Activated T-cell treated with anti-CD3 and anti-CD28 coated beads for 48 hours (primary cell): ENCODE measurements at places on chromosomes 11 and 22.

DNA sequence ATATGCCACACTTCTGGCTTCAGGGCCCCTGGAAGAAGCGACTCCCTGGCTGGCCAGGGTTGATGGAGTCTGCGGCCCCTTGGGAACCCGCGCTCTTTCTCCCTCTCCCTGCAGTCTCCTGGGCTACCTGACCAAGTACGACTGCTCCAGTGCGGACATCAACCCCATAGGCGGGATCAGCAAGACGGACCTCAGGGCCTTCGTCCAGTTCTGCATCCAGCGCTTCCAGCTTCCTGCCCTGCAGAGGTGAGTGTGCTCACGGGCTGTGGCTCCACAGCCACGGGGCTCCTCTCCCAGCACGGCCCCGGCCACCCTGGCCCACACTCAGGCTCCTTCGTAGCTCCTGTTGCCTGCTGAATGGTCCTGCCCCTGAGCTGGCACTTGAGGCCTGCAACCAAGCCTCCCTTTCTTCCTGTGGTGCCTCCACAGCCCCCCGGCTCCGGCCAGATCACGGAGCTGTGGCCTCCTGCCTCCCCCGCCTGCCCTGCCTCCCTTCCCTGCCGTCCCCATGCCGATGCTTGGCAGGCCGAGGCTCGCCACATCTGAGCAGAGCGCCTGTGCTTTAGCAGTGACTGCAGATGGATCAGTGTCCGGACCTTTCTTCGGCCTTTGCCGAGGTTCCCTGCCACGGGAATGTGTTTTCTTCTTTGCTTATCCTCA lies 36.2 kb upstream of the KRTAP5-7 start:
- no peak for DNase-seq

DNA sequence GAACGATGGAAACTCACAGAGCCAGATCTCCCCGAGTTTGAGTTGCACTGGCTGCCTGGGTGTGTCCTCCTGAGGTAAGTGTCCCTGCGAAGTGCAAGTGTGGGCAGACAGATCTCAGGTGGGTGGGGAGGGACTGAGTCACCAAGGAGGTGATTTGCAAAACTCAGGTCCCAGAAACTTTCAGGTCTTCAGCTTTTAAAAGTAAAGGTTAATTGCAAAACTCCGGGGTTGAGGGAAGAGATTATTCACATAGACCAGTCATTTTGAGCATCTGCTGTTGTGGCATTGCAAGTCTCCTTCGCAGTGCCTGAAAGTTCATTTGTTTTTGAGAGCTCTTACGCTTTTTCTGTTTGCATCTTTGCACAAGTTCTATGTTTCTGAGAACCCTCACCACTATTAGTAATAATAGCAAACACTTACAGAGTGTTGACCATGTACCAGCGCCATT lies 7.1 kb downstream of the CD44 start:
- peak; percentile 71 for DNase-seq

DNA sequence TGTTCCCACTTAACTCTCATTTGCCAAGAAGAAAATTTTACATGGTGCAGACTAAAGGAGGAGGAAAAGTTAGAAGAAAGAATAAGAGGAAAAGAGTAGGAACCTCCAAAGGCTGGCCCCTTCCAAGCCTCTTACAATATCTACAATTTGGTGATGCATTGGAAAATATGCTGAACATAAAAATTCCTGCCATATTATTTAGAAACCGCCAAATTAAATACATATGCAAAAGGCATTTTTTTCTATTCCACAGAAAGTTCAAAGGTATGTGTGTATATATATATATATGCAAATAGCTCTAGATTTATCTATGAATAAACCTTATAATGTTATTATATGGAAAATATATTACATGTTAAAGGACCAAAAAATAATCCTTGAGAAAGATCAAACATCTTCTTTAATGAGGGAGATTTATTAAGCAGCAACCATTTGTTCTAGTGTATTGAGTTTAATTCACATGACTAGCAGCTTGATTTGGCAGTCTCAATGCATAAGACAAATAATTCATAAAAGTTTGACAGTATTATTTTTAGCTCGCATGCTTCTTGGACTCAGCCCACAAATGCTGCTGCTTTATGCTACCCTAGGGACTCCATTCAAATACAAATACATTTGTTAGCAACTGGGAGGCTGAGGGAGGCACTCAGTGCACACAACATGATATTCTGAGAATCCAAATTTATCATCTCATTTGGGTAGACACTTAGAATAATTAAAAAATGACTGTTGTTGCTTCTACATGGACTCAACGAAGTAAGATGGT lies 184.9 kb downstream of the SBF2 start:
- DNase-seq, result no peak

DNA sequence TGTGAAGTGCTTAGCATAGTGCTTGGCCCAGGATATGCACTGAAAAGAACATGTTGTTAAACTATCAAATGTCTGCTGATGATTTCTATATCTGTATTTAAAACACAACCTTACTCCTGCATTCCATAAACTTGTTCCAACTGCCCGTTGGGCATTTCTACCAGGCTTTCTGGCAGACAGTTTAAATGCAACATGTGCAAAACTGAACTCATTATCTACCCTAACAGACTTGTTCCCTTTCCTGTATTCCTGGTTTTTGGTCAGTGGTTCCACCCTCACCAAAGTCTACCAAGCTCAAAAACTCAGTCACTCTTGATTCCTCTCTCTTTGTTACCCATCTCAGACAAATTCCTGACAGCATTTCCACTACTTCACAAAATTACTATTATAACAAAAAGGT lies 6.5 kb upstream of the RAB38 start:
- no peak for DNase-seq

DNA sequence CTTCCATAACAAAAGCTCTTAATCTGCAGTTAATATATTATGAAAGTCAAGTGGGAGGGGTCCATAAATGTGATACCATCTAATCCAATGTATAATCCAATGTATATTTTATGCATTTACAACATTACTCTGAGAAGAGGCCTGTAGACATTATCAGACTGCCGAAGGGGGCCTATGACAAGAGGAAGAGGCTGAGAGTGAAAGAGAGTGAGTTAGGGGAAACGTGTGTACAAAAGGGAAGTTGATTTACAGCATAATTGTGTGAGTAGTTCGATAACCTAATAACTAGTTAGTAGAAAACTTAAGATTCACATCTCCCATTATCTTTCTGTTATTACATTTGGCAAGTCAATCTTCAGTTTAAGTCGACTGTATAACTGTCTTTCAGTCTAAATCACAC lies 86.6 kb downstream of the DDX10 start:
- no peak for DNase-seq

GRCh38 chr22:49765091-49765771 lies 62.4 kb downstream of the BRD1 start:
- DNase-seq, result no peak

GRCh38 chr11:103024086-103024485 lies 67.9 kb downstream of the DCUN1D5 start:
- no peak for DNase-seq

DNA sequence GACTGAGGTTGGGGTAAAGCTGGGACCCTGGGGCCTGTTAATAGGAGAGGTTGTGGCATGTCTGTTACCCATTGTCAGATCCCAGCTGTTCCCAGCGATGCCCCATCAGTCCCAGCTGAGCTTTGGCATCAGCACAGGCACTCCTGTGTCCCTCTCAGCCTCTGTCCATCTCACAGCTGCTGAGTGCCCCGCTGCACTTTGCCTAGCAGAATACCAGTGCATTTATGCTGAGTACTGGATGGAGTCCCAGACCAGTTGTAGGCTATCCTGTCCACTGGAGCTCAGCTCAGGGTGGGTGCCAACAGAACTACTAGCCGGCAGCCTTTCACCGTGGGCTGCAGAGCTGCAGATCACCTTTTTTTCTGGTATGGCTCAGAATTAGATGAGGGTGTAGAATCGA lies 9.9 kb downstream of the FXYD6 start:
- no peak for DNase-seq

- no peak for DNase-seq
These were observed 74.3 kb downstream of the DHCR7 start for GRCh38 chr11:71373791-71374454.

- no peak for DNase-seq
These were observed 38.3 kb upstream of the BRSK2 start for GRCh38 chr11:1351278-1351937.

DNA sequence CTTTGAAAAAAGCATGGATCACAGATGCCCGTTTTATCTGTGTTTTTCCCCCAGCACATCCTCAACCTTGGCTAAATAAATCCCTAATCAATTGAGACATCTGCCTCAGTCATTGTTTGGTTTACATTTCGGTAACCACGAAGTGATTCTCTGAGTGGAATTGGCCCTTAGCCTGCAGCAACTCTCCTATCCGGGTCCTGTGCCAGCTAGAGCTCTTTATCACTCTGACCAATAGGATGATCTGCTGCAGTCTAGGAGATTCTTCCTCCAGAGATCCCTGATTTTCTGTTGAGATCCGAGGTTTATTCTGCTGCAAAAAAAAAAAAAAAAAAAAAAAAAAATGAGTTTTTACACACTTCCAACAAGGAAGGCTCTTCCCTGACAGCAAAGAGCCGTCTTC lies 137.3 kb downstream of the KCNA4 start:
- DNase-seq, result no peak
